ENCODE measurements at places on chromosomes 3 and 15.

DNA sequence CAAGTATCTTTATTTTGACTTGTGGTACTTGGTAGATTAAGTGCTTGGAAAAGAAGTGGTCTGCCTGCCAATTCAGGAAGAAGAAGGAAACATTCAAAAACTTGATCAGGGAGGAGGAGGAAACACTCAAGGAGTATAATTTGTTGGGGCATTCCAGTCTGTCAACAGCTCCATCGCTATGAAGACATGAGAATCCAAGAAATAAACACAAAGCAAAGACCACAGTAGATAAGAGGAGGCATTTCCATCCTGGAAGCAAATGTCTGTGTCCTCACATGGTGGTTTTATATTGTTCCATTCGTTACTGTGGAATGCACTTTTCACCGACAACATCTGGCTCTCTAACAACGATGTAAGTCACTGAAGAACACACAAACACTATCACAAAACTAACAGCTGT is 176.1 kb upstream of the FRMD4B start:
- DNase-seq, result no peak

GRCh38 chr15:60740787-60741354 is 261.9 kb upstream of the ICE2 start:
- peak; percentile 52 for DNase-seq

GRCh38 chr3:64299206-64299605 is 73.9 kb upstream of the PRICKLE2 start:
- no peak for DNase-seq

DNA sequence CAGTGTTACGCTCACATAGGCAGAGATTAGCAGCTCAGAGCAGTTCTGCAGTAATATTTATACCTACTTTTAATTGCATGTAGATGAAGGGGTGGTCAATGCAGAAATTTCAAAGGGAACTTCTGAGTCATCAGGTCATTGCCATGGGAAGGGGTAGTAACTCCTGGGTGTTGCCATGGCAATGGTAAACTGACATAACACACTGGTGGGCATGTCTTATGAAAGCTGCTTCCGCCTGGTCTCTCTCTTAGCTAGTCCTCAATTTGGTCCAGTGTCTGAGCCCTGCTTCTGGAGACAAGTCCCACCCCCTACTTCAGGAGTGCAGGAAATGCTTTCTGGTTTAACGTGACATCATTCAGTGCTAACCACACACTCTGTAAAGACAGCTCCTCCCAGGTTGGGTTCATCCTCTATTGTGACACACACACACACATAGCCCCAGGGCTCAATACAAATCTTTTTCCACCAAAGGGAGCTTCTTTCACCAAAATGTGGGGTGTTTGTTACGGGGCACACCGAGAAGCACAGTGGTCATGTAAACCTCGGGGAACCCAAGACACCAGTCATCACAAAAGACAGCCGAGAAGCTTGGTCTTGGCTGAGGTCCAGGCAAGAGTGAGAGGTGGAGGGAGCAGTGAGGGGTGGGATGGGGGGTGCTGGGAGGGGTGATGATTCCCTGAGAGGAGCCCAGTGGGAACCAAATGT is 74.5 kb downstream of the TLE3 start:
- peak; percentile 64 for DNase-seq

- peak; percentile 28 for DNase-seq
Measured at GRCh38 chr3:16885593-16886302, 993 bp downstream of the PLCL2 start.

- no peak for DNase-seq
Measured at GRCh38 chr3:109059264-109059663, 58.7 kb downstream of the MORC1 start.

DNA sequence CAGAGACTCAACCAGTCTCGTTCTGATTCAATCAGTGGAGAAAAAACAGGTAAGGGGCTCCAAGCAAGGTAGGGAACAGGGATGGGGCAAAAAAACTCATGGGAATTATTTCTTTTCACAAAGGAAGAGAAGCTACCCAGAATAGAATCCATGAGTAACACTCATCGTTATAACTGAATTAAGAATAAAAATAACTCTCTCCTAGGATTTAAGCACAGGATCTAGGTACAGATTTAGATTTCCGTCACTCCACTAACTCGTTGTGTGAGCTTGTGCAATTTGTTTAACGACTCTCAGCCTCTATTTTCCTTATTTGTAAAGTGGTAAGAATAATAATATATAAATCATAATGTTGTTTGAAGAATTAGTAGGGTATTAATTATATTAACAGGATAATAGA is 68.6 kb downstream of the ADAMTS9 start:
- DNase-seq, result no peak

GRCh38 chr3:152208439-152208838 is 60.3 kb upstream of the MBNL1 start:
- DNase-seq, result no peak

- no peak for DNase-seq
Measured at GRCh38 chr15:38849046-38849445, 284.4 kb upstream of the RASGRP1 start.
